ENCODE measurements at places on chromosomes 12 and 14.

DNA sequence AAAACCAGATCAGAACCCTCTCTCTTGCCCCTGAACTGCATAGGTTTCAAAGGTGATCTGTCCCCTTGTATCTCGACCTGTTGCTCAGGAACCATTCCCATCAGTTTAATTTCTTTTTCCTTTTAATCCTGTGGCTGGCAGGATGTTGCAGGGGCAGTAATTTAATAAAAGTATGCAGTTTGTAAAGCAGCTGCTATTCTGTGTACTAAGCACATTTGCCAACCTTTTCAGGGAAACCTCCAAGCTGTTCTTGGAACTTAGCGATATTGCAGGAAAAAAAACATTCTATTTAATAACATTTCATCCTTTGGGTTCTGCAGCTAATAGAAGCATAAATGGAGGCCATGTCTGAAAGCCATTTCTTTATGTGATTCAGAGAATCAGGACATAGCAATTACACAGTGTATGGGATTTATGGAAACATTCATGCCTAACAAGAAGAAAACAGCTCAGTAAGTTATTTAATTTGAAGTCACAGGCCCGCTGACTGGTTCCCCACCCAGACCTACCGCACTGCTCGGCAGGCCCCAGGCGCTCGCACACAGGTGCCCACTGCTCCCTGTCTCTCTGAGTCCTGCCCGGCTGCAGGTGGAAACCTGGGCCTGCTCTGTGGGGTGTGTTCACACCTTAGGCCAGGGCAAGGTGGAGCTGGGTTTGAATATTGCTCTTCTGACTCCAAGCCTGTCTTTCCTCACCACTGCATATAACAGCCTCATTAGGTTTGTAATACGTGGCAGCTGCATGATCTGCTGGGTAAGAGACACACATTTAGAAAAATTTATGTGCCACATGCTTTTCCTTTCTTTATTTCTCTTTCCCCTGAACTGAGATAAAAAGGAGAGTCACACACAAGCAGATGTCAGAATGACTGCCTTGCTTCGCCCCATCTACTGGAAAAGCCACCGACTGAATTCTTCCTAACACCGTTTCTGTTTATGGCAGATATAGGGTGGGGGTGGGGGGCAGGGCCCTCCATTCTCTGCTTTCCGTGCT is 119.7 kb downstream of the SLC25A47 start:
- DNase-seq: no peak

- DNase-seq: no peak
These were observed 99.2 kb upstream of the TBX3 start for GRCh38 chr12:114783089-114783618.

DNA sequence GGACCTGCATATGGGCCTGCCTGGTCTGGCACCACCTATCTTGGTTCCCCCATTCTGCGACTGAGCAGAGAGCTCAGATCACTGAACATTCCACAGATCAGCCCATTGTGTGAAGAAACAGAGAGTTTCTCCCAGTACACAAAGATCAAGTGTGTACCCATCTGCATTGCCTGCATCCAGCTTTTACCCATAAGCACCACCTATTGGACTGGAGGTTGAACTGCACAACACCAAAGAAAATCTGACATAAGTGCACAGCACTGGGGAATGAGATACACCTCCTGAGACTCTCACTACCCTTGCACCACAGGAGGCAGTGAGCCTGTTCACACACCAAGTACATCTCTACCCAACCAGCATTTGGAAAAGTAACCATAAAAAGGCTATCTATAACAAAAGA is 362.6 kb upstream of the CLEC14A start:
- DNase-seq: no peak

- no peak for DNase-seq
These were observed 195.6 kb upstream of the KRR1 start for GRCh38 chr12:75706786-75707605.

GRCh38 chr12:124653169-124653931 is 85.9 kb upstream of the NCOR2 start:
- DNase-seq: no peak

GRCh38 chr12:69792533-69792932 is 32.5 kb upstream of the MYRFL start:
- DNase-seq: no peak

DNA sequence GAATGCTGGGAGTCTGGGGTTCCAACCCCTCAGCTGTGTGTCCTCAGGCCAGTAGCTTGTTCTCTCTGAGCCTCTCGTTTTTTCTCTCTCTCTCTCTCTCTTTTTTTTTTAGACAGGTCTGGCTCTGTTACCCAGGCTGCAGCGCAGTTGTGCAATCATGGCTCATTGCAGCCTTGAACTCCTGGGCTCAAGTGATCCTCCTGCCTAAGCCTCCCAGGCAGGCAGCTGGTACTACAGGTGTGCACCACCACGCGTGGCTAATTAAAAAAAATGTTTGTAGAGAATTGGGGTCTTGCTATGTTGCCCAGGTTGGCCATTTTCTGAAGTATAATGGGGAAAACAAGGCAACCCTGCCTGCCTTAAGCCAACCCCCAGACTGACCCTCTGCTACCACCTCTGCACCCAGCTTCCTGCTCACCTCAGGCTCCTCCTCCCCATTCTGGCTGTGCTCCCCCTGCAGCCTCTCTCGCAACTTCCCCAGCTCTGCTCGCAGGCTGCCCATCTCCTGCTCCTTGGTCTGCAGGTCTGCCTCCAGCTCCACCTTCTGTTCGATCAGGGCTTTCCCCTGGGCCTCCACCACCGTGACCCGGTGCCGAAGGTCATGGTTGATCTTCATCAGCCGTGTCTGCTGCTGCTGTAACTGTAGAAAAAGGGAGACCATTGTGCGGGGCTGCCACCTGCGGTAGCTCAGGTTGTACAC is 35.2 kb downstream of the RILPL1 start:
- DNase-seq: no peak

All from GM12892 (cell line).